H1 (cell line): ENCODE measurements at places on chromosomes 7 and 10.
A peak's percentile ranks its signal among the peaks of the same experiment; 100 is the strongest.

DNA sequence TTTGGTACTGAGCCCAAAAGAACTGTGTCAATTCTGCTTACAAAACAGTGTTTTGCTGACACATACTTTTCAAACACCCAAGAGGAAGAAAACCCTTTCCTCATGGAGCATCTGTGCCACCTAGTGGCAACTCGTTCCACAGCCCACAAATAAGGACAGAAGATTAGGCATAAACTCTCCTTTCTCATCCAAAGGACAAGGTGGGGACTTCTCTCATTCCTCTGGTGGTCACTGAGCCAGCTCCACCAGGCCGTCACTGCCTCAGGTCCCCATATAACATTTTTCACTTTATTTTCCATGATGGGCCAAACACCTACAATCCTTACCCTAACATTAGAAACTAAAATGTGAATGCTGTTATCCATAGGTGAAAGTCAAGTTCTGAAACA lies 76.9 kb downstream of the RNF216 start:
- H3K27me3 ChIP-seq, result no peaks in the 10 kb centered on the region
- H3K27ac ChIP-seq, result no peak overlapping the region
- H3K4me1 ChIP-seq, result no peaks in the 10 kb centered on the region
- H3K4me3 ChIP-seq, result no peak overlapping the region

GRCh38 chr7:15557186-15557585 lies 4.6 kb downstream of the AGMO start:
- DNase-seq, result no peak
- H3K4me3 ChIP-seq, result no peak overlapping the region
- H3K27me3 ChIP-seq, result no peaks in the 10 kb centered on the region
- H3K27ac ChIP-seq, result no peak overlapping the region

DNA sequence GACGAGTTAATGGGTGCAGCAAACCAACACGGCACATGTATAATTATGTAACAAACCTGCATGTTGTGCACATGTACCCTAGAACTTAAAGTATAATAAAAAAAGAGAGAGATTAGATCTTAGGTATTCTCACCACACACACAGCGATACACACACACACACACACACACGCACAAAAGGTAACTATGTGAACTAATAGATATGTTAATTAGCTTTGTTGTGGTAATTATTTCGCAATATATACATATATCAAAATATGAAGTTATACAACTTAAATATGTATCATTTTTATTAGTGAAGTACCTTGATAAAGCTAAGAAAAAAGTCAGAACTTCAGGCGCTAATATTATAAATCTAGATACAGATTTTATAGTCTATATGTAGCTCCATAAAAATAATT lies 849.2 kb downstream of the IPMK start:
- H3K27ac ChIP-seq, result no peak overlapping the region
- no peaks in the 10 kb centered on the region for H3K27me3 ChIP-seq
- no peak for DNase-seq
- H3K36me3 ChIP-seq, result no peaks in the 10 kb centered on the region
- no peaks in the 10 kb centered on the region for H3K4me1 ChIP-seq

- DNase-seq, result no peak
- H3K27ac ChIP-seq, result no peak overlapping the region
- no peaks in the 10 kb centered on the region for H3K36me3 ChIP-seq
These were observed 20.7 kb upstream of the ZRANB1 start for GRCh38 chr10:124921261-124921660.

DNA sequence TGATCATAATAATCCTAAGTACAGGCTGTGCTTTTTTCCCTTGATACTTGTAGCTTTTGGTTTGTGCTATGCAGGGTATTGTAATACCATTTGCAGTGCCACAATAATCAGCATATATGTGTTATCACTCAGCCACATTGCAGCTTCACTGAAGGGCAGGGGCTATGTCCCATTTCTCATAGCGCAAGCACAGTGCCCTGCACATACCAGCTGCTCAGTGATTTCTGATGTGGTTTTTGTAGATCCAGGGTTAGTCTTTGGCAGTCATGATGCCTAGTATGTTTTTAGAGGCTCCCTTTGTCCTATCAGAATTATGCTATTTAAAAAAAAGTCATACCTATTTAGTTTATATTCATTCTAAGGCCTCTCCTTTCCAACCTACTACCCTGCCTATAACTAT lies 25.8 kb downstream of the MET start:
- no peak for DNase-seq
- H3K27me3 ChIP-seq, result no peaks in the 10 kb centered on the region
- no peaks in the 10 kb centered on the region for H3K36me3 ChIP-seq
- H3K4me1 ChIP-seq, result no peaks in the 10 kb centered on the region; the same call in 1 of the 2 replicates
- no peak overlapping the region for H3K27ac ChIP-seq

DNA sequence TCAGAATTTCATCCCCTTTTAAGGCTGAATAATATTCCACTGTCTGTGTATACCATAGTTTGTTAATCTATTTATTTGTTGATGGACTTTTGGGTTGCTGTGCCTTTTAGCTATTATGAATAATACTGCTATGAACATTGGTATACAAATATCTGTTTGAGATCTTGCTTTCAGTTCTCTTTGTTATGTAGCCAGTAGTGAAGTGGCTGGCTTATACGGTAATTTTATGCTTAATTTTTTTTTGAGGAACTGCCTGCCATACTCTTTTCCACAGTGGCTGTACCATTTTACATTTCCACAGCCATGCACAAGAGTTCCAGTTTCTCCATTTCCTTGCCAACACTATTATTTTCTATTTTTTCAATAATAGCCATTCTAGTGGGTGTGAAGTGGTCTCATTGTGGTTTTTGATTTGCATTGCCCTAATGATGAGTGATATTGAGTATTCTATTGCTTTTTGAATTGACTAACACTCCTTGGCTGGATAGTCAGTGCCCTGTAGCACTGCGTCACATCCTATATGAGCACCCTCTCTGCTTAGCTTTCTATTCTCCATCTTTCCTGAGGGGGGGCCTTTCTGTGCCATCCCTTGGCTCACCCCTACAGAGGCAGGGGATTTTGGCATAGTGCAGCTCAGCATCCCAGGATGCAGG lies 29.4 kb upstream of the RAPGEF5 start:
- no peak overlapping the region for H3K27ac ChIP-seq
- H3K4me1 ChIP-seq, result no peaks in the 10 kb centered on the region
- DNase-seq, result no peak
- H3K4me3 ChIP-seq, result no peak overlapping the region

GRCh38 chr7:135334830-135335543 lies 101.3 kb downstream of the STRA8 start:
- no peaks in the 10 kb centered on the region for H3K27me3 ChIP-seq
- peaks cover 3% of the 10 kb centered on the region; the same call in 1 of the 2 replicates for H3K4me1 ChIP-seq
- no peak for DNase-seq
- H3K27ac ChIP-seq, result no peak overlapping the region
- H3K36me3 ChIP-seq, result no peaks in the 10 kb centered on the region

DNA sequence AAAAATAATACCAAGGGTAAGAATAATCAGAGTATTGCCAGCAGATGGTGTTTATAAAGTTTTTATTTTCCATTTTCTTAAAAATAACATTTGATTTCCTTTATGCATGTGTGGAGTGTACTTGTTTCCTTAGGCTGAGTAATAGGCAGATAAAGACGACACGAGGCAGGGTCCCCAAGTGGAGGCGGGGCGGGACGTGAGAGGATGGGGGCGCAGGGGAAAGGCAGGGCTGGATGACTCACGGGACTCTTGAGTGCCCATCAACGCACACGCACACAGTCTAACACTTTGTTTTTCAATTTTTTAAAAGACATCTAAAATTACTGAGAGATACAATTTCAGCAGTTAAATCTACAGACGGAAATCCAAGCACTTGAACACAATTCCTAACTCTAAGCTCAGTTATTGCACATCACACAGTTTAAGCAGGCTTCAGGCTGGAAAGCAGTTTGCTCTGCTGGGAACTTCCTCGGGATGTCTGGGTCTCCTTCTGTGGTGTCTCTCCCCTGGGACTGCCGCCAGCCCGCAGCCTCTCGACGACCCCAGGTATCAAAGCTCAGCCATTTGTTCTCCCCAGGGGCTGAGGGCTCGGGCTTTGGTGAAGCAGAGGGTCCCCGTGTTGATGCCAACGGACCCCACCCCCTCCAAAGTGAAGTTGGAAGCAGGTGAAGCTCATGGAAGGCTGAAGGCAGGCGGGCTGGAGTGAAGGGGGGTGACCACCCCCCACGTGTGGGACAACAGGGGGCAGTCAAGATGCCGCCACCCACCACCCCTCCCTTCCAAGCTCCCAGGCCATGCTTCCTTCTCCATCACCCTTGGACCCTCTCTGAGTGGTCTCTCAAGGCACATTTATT lies 29.1 kb downstream of the SPOCK2 start:
- H3K27ac ChIP-seq, result no peak overlapping the region
- no peak overlapping the region for H3K4me3 ChIP-seq
- no peak for DNase-seq
- no peaks in the 10 kb centered on the region for H3K36me3 ChIP-seq
- no peaks in the 10 kb centered on the region for H3K4me1 ChIP-seq

- DNase-seq, result no peak
- 0 out of 2 replicates have a peak overlapping the region, but pooled peaks have one; percentile 48 for H3K27ac ChIP-seq
- H3K4me3 ChIP-seq, result no peak overlapping the region
- H3K36me3 ChIP-seq, result no peaks in the 10 kb centered on the region
- peaks cover 36% of the 10 kb centered on the region for H3K4me1 ChIP-seq
- no peaks in the 10 kb centered on the region for H3K27me3 ChIP-seq
These were observed 25.1 kb downstream of the PWWP2B start for GRCh38 chr10:132421847-132422751.

DNA sequence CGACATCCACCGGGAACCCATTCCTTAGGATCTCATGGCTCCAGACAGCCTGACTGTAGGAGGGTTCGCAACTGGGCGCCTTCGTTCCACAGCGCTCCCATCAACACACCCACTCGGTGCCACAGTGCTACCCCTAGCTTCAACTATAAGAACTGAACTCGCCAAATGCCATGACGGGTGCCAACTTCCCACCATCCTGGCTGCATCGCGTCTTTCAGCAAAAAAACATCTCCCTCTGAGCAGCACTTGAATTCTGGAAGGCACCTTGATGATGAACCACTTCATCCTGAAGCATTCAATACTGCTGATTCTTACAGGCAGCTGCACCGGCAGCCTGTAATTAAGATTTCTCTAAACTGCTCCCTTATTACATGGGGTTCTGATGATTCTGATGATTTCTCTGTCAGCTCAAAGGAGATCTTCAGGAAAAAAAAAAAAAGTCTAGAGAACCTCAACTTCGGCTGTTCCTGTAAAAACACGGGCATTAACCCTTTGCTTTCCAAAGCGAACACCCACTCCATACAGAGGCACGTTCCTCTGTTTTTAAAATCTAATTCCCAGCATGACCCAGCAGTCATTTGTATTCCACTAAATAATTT lies 1.3 kb downstream of the CYTH3 start:
- H3K4me1 ChIP-seq, result peaks cover 6% of the 10 kb centered on the region
- DNase-seq, result no peak
- H3K27me3 ChIP-seq, result no peaks in the 10 kb centered on the region
- no peak overlapping the region for H3K27ac ChIP-seq
- peak overlapping the region; percentile 76 for H3K4me3 ChIP-seq

GRCh38 chr7:85000735-85001350 lies 186.0 kb downstream of the SEMA3D start:
- peaks cover 8% of the 10 kb centered on the region; the same call in 1 of the 2 replicates for H3K4me1 ChIP-seq
- no peak overlapping the region for H3K27ac ChIP-seq
- H3K4me3 ChIP-seq, result no peak overlapping the region
- H3K27me3 ChIP-seq, result no peaks in the 10 kb centered on the region

DNA sequence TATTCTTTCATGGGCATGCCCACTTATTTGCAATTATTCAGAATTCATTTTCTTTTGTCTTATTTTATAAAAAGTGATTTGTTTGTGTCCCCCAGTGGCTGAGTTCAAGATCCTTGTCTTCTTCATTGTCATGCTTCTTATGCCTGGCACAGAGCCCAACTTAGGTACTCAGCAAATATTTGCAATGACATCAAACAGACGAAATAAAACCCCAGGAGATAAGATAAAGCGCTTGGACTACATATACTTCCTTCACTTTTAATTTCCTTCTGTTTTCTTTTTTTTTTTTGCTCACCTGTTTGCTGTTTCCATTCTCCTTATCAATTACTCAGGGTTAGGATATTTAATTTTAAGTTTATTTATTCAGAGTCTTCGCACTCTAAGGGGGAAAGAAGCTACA lies 225.0 kb downstream of the SDHAF3 start:
- no peak for DNase-seq
- H3K36me3 ChIP-seq, result no peaks in the 10 kb centered on the region
- H3K4me1 ChIP-seq, result peaks cover 2% of the 10 kb centered on the region; the same call in 1 of the 2 replicates
- no peak overlapping the region for H3K4me3 ChIP-seq
- no peak overlapping the region for H3K27ac ChIP-seq

- H3K27me3 ChIP-seq, result peaks cover 1% of the 10 kb centered on the region; the same call in 1 of the 2 replicates
- no peak overlapping the region for H3K27ac ChIP-seq
- H3K4me3 ChIP-seq, result no peak overlapping the region
- DNase-seq, result no peak
These were observed 12.2 kb upstream of the CHST15 start for GRCh38 chr10:124105594-124105993.

- no peak for DNase-seq
- H3K4me1 ChIP-seq, result no peaks in the 10 kb centered on the region; the same call in 1 of the 2 replicates
- no peaks in the 10 kb centered on the region for H3K27me3 ChIP-seq
- H3K27ac ChIP-seq, result no peak overlapping the region
- H3K36me3 ChIP-seq, result no peaks in the 10 kb centered on the region
- no peak overlapping the region for H3K4me3 ChIP-seq
These were observed 24.6 kb downstream of the RAMP3 start for GRCh38 chr7:45181991-45182855.

- no peak for DNase-seq
- H3K4me1 ChIP-seq, result no peaks in the 10 kb centered on the region
- no peaks in the 10 kb centered on the region for H3K36me3 ChIP-seq
These were observed 527.0 kb upstream of the NRG3 start for GRCh38 chr10:81348003-81348402.

DNA sequence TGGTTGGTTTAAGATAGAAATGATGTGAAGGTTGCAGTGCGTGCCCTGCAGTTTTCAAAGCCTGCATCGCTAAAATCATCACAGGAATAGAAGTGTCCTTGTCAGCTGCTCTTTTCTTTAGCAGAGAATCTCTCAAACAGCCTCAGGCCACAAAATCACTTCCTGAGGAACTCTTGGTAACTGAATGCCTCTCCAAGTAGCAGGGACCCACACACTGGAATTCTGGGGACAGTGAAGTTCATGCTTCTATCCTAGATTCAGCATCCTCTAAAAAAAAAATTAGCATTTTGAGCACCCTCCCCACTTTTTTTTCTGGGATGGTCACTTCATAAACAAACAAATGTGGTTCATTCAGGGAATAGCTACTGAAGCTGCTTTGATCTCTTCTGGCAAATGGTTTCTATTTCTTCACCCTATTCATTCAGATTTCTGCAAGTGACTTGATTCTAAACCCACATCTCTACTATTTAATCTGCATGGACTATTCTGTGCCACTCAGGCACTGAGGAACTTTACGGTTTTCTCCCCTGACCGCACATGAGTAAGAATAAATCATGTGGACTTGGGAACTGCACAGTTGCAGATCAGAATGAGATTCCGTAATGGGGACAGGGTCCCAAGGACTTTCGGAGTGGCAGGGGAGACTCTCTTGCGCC lies 306.9 kb downstream of the FRMD4A start:
- H3K36me3 ChIP-seq, result no peaks in the 10 kb centered on the region
- no peak overlapping the region for H3K4me3 ChIP-seq
- H3K4me1 ChIP-seq, result no peaks in the 10 kb centered on the region
- no peak overlapping the region for H3K27ac ChIP-seq
- no peak for DNase-seq
- H3K27me3 ChIP-seq, result no peaks in the 10 kb centered on the region; the same call in 1 of the 2 replicates
